ENCODE measurements at places on chromosomes 12 and 14.
A peak's percentile ranks its signal among the peaks of the same experiment; 100 is the strongest.

DNA sequence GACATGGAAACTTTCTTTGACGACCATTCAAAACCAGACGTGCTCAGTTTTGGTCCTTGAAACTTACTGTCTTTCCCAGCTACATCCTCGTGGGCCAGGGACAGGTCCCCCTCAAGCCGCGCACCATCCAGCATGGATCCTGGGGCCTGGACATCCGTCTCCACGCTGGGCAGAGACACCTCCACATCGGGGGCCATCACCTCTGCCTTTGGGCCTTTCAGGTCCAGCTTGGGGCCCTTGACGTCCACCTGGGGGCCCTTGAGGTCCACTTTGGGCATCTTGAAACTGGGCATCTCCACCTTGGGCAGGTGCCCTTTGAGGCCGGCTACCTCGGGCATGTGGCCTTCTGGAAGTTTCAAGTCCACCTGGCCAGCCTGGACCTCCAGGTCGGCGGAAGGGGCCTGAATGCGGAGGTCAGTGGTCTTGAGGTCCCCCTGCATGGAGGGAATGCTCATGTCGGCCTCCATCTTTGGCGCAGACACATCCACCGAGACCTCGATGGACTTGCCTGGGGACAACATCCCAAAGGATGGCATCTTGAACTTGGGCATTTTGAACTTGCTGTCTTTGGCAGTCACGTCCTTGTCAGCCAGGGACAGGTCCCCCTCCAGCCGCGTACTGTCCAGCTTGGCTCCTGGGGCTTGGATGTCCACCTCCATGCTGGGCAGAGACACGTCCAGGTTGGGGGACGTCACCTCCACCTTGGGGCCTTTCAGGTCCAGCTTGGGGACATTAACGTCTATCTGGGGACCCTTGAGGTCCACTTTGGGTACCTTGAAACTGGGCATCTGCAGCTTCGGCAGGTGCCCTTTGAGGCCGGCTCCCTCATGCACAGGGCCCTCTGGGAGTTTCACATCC lies 17.1 kb downstream of the PLD4 start:
- no peak for DNase-seq

DNA sequence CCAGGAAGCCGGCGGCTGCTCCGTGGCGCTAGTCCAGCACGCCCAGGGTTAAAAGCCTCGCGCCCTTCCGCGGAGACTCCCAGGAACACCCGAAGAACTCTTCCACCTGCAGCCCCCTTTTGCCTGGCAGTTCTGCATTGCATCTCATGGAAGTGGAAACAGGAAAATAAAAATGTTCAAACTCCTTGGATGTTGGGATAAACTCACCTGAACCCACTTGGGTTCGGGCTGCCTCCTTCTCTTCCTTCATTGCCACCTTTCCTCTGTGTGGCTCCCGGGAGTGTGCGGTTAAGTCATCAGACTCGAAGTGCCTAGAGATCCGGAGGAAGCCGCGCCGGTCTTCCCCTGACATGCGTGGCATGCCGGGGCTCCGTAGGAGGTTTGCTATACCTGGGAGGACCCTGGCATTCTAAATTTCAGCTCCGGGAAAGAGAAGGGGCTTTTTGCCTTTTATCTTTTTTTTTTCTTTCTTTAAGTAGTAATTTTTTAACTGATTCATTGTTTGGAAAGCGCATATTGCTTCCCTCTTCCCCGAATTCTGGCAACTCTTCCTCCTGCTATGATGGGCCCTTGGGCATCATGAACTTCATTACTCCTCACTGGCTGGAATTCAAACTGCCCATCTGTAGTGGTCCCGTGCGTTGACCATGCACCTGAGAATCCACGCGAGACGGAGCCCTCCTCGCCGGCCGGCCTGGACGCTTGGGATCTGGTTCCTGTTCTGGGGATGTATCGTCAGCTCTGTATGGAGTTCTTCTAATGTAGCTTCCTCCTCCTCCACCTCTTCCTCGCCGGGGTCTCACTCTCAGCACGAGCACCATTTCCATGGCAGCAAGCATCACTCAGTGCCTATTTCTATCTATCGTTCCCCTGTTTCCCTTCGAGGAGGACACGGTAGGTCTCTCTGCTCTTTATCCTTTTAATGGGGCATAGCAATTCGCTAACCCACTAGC lies 931.4 kb downstream of the DIO2 start:
- peak; percentile 48 for DNase-seq

DNA sequence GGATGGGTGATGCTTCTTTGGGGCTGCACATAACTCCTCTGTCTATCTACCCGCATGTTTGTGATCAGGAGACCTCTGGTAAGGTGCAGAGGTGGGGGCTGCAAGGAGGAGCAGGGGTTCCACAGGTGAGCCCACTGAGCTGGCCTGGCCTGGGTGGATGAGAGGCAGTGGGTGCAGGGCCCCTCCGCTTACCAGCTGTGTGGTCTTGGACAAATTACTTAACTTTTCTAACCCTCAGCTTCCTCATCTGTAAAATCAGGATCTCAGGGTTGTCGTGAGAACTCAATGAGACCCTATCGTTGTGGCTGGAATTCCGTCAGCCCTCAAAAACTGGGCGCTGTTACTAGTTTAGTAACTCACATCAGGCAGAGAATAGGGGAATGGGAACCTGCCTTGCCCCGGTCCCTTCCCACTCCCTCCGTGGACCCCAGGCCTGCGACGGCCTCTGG lies 7.5 kb downstream of the PTPN6 start:
- no peak for DNase-seq

DNA sequence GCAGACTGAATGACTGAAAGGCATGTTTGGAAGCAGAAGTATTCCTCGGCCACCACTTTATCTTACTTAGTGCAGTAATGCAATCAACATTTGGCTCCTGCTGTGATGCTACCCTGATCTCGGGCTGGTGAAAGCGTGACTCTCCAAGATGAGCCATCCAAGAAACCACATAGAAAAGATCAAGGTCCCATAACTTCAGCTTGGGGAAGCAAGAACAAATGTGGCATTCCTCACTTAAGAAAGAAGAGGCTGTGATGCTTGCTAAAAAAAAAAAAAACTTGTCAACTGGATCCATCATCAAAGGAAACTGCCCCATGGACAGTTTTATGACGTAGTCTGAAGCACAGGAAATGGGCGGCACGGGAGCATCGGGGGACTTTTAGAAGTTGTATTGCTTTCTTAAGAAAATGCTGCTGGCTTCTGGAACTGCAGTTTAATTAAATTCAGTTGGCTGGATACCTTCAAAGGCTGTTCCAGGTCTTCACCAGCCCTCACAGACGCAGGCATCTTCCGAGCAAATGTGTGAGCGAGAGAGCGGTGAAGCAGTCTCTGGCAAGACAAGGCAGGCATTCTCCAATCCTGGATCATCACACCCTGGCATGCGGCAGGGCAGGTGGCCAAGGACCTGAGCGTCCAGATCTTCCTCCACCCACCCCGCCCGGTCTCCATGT lies 38.2 kb upstream of the MAP1LC3B2 start:
- DNase-seq, result peak; percentile 4

DNA sequence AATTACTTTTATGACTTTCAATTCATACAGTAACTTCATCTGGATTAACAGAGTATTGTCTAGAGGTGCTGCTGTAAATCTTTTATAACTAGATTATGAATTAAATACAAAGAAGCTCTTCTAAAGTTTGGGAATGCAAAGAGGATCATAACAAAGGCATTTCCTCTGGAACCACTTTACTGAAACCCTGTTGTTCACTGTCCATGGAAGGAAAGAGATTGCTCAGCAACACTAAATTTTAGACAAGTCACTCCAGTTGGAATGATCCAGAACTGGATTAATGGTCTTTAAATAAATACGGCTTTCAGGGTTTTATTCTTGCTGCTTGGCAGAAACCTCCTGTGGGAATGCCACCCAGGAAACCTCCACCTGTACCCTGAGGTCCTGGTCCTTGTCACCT lies 250.6 kb downstream of the KSR2 start:
- no peak for DNase-seq

DNA sequence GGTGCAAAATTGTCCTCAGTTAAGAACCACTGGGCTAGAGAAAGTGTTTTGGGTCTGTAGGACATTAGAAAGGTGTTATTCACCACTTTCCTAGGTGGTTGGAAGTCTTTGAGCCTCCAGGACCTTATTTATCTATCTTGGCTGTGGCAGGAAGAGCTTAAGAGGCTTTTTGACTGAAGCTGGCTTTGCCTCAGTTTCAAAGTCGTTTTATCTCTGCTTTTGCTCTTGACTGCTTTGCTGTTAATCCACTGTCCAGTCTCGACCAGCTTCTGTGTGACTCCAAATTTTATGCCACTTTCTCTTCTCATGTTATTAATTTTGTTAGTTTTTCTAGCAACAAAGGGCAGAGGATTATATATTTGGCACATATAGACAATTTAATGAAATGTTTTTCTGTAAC lies 60.3 kb downstream of the PPHLN1 start:
- DNase-seq, result no peak

DNA sequence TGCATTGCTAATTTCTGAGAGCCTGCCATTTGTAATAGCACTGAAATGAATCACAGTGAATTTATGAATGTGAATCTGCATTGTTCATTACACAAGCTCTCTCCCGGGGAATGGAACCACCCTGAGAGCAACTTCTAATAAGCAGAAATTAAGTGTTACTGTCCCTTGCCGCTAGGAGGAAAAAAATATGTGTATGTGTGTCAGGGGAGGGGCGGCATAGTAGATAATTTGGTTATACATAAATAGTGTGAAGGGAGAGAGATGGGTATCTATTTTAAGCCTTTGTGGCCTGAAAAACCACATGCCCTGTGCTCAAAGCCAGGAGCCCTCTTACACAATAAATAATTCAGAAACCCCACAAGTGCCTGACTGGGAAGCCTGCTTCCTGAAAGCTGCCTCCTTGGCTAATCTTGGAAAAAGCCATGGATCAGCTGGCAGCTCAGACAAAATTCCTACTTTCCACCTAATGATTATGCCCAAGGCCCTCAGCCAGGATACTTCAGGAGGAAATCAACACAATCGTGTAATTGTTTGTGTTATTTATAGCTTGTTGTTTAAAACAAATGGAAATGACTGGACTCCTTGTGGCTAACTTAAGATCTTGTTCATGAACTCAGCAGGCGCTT lies 366.2 kb upstream of the KITLG start:
- DNase-seq, result no peak

Measured in nucleus accumbens (tissue), 56 donors.